ENCODE measurements at places on chromosomes 2 and 18.

- DNase-seq, result no peak
Measured at GRCh38 chr2:148479398-148479797, 165.2 kb upstream of the EPC2 start.

GRCh38 chr2:27390822-27391679 lies 10.5 kb upstream of the ZNF513 start:
- DNase-seq, result no peak

GRCh38 chr2:180572346-180572745 lies 408.1 kb upstream of the UBE2E3 start:
- no peak for DNase-seq

GRCh38 chr2:182907081-182907830 lies 40.8 kb upstream of the FRZB start:
- peak; percentile 16 for DNase-seq

- no peak for DNase-seq
Measured at GRCh38 chr18:23735021-23735464, 45.8 kb downstream of the LAMA3 start.

DNA sequence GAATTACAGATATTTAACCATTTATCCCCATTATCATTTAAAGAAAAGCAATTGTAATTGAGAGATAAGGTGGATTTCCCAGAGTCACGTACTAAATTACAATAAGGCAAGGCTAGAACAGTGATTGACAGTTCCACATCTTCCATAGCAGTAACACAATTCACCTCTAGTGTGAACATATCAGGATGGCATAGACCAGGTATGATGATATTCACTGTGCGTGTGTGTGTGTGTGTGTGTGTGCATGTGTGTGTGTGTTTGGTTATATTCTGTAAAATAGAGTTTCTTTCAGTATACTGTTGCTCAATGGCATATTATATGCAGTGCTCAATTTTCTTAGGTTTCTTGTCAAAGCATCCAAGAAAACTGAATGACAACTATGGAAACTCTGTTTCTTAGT lies 1.7 kb downstream of the SCN2A start:
- no peak for DNase-seq

DNA sequence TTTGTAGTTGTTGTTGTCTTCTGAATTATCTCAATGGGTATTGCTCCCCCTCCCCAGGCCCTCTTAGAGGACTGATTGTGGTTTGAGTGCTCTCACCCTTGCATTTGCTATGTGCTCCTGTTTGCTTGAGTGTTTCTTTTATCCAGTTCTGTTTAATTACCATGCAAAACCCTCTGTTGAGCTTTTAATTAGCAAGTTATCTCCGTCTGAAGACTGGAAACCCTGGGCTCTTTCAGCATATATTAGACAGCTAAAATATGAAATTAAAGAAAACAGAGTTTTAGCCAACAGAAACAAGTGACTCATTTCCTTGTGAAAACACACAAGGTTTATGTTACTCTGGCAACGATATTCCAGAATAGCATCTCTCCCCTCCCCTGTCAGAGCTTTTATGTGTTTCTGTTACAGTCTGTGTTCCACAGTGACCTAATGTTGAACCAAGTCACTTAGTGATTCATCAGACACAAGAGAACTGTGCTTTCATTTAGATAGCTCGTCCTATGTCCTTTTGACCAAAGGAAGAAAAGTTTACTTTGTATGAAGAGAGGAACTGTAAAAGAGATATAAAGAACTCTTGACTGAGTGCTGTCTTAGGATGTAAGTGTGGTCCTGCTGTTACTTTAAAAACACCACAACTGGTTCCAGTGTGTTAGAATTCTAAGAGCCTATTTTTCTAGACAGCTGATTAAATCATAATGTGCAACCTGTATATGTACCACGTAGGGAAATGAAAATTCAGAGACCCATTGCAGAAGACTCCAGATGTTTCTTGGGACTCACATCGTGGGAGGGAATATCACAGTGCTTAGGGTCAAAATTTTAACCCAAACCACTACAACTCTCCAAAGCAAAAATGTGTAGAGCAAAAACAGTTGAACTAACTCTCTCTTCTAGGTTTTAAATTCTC lies 172.8 kb upstream of the RBMS1 start:
- peak; percentile 84 for DNase-seq

DNA sequence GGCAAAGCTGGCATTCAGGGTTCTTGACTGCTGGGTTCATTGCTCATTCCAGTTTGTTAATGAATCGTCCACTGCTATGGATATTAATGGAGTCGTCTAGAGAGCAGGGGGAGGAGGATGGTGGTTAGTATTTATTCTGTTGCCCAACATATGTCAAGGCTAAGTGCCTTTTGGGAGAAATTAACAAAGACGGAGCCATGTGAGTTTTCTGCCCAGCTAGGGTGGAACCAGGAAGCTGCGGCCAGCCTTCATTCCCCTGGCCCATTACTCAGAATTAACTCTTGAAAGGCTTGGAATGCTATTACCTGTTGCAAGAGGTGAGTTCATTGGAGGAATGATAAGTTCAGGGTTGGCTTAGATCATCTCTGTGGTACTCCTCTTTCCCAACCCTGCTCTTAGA lies 19.3 kb downstream of the IGFBP2 start:
- DNase-seq, result no peak

DNA sequence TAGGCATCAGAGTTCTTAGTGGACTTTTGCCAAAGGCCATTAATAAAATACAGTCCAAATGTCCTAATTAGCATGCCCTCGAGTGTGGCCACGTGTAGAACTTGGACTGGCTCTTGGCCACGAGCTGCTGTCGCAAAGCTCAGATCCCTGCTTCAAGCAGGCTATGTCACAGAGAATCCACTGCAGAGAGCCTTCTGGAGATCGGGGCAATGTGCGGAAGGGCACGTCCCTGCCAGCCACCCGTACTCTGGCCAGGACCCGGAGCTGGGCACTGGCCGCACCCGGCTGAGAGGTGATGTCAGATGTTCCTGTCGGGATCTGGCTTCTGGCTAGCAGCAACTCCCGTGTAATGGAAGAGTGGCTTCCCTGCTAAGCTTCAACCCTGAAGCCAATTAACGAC lies 432.7 kb upstream of the ID2 start:
- DNase-seq, result no peak

GRCh38 chr2:20582600-20583221 lies 68.2 kb downstream of the HS1BP3 start:
- no peak for DNase-seq

Data from eye (tissue), 1 donor.